ENCODE measurements at places on chromosomes 11 and 22. TPM values are rescaled to one million over a fixed set of nuclear protein-coding genes. Genes with fewer than 3 reads are reported as not detected.

GRCh38 chr11:133845413-133845812, at the start of gene SPATA19:
Gene SPATA19 (minus strand): TSS chr11:133845513. CDS start chr11:133845446, 67 bp downstream.
- no peak for DNase-seq

INSC gene
- 0.29 TPM for total RNA-seq

IL18 gene
- 1.8 TPM for total RNA-seq

NUDT22 gene
- 226 TPM for total RNA-seq

MEI1 gene
- total RNA-seq = not detected
